ENCODE measurements at places on chromosomes 2 and 18.

- no peak for DNase-seq
Observed at GRCh38 chr2:202261531-202261930, 4.0 kb upstream of the NOP58 start.

GRCh38 chr2:19810148-19810547 lies 91.6 kb downstream of the TTC32 start:
- no peak for DNase-seq

GRCh38 chr18:27921392-27921791 lies 255.5 kb downstream of the CDH2 start:
- DNase-seq: no peak

DNA sequence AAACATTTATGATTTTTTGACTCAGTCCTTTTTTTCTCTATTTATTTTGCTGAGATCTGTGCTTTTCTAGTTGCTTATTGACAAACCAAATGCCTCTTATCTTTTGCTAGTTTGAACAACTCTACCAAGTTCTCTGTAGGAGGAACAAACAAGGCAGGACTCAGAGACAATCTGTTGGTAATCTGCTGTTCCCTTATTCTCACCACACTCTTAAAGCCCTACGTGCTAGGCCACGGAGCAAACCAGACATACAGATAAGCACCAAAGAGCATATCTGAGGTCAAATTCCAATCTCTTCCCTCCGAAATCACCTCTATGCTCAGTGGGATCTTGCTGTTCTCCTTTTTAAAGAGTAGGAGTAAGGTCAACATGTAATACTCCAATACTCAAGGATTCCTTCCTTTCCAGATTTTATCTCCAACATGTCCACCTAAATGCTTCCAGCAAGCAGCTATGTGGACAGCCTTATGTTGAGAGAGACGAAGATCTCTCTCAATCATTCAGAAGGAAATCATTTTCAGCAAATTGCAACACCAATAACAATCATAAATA lies 18.4 kb downstream of the FN1 start:
- DNase-seq: no peak

DNA sequence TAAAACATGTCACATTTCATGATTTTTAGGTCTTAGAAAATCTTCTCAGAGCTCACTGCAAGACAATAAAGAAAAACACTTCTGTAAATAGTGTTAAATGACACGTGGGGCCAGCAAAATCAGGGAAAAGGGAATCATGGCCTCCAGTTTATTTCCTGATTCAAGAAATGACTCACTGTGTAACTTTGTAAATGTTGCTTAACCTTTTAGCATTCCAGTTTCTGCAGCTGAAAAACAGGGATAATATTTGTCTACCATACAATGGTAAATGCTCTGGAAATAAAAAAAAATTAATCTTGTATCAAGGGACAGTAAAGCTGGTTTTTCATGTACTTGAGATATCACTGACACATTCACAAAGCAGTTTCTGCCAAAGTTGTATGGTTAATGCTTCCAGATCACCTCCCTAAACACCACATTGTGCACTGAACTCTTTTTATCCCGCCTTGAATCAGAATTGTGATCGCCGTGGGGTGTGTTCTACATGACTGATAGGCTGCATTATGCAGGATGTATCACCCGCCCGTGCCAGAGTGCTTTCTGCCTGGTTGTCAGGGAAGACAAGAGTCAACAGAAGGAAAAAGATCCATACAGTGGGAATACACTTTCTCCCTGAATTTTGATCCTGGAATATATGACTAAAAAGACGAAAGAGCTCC lies 238.8 kb downstream of the IKZF2 start:
- DNase-seq: no peak

DNA sequence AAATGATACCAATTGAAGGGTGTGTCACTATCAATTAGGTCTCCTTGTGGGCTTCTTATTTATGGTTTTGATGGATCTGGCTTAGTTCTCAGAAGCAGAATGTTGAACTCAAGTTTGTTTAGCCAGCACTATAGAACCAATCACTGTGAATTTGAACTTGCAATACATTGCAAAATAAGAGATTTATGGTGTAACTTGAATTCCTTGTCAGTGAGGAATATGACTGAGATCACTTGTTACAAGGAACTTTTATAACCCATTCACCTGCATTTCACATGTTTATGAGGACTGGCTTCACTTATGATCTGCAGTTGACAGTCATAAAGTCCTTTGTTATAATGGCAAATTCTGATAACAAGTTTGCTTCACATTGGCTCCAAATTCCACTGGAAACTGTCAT lies 9.8 kb downstream of the GATA6 start:
- DNase-seq: no peak

DNA sequence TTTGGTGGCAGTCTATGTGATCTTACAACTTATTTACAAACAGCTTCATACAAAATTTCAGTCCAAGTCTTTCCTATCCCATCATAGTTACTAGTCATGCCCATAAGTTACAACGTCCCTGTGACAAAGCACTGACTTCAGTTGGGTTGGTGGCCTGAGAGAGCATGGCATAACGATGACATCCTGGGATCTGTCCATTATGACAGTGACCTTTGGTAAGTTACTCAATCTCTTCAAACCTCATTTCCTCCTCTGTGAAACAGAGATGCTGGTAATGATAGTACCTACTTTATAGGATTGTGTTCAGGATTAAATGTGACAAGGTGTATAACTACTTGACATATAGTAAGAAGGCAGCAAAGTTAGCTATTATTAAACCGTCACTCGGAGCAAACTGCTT lies 55.4 kb upstream of the ATP5MC3 start:
- no peak for DNase-seq

DNA sequence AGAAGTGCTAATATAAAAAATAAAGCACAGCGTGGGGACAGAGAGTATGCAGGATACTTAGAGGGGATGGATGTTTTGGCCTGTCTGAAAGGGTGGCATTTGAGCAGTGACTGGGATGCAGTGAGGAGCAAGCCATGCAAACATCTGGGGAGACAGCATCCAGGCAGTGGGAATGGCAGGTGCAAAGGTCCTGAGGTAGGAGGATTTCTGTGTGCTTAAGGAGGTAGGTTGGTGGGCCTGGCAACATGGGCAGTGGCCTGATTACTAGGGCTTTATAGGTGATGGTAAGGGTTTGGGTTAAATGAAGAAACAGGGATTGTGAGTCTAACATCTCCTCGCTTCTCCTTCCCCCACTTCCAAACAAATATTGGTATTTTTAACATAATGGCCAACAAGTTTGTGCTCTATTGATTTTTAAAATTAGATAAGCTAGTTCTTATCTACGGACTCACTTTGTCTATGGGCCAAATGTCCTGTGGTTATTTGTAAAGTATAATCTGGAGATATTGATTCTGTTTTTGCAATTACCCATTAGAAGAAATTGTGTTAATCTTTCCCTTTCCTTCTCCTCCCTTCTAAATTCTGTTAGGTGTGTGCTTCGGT lies 2.4 kb downstream of the AOX1 start:
- DNase-seq: no peak

DNA sequence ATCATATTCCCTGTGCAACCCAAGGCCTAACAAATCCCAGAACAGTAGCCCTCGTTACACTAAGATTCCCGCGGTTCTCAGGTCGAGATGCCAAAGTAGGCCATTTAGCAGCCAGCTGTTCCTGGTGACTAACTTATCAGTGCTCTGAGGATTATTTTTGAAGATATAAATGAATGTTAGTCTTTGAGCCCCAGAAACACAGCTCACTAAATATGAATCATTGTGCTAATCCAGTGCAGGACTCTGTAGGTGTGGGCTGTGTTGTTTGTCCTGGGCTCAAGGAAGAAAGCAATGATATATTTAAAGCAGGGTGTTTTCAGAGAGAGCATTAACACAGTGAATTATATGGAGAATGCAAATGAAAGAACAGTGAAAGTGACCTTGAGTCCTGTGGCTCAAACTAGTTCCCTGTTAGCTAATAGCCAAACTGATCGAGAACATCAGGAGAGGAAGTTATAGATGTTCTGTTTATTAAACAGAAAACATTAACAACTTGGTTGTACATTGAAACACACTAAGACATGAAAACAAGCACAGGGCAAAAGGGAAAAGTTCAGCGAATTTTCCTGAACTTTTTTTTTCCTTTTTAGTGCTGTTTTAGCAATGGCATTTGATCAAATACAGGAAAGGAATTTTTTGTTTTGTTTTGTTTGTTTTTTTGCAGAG lies 228.3 kb downstream of the RNF152 start:
- no peak for DNase-seq

- DNase-seq: peak; percentile 37
Observed at GRCh38 chr2:233857511-233858141, 3.3 kb upstream of the HJURP start.

DNA sequence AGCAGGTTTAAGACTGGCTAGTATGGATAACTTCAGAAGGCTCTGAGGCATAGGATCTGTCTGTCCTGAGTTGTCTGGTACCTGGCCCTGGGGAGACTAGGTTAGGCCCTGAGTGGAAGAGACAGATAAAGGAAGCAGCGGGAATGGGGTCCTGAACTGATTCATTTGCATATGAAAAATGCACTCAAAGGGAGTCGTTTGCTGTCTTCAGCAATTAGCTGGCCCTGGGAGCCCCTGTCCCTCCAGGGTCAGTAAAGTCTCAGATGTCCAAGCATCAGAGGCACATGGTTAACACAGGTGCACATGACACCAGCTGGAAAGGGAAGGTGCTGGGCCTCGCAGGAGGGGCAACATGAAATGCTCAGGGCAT lies 172.4 kb downstream of the ACOXL start:
- no peak for DNase-seq

DNA sequence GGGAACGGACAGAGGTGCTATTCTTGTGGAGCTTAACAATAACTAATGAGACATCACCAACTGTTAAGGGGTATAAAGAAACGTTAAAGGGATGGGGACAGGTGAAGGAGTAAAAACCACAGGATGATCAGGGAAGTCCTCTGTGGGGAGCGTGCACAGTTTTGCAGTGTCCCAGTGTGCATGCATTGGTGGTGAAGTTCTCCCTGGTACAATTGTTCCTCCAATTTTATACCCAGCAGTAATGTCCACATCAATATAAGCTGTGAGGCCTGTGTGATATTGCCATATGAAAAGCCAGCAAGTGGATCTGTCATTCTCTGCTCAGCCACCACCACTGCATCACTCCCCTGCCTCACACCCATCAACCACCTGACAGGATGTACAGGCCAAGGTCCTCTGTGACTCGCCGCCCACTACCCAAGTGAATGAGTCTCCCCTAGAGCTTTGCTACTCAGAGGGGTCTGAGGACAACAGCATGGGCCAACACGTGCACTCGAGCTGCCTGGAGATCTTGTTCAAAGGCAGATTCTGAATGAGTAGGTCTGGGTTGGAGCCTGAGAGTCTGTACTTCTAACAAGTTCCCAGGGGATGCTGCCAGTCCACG lies 4.6 kb downstream of the MLPH start:
- DNase-seq: no peak

GRCh38 chr2:157304811-157305722 lies 20.6 kb downstream of the ERMN start:
- DNase-seq: no peak

DNA sequence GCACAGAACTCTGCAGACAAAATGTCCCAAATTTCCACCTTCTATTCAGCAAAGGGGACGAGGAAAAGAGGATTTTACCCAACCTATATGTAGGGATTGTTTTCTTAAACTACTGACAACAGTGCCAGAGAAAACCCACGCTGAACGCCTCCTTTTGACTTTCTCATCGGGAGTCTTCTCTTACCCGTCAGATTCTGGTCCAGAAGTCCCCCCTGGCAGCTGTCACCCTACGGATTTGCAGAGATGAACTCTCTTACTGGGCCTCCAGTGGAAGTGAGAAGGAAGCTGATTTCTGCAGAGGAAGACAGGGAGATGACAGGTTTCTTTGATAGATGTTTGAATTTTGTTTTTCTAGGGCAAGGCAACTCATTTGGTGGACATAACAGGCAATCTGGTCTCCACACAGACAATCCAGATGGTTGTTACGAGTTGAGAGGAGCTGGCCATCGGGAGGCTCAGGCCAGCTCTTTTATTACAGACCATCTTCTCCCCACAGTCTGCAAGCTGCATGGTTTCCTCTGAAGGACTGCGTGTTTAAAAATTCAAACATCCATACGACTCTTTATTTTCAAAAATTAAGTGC lies 804.3 kb downstream of the RNF144A start:
- DNase-seq: no peak

DNA sequence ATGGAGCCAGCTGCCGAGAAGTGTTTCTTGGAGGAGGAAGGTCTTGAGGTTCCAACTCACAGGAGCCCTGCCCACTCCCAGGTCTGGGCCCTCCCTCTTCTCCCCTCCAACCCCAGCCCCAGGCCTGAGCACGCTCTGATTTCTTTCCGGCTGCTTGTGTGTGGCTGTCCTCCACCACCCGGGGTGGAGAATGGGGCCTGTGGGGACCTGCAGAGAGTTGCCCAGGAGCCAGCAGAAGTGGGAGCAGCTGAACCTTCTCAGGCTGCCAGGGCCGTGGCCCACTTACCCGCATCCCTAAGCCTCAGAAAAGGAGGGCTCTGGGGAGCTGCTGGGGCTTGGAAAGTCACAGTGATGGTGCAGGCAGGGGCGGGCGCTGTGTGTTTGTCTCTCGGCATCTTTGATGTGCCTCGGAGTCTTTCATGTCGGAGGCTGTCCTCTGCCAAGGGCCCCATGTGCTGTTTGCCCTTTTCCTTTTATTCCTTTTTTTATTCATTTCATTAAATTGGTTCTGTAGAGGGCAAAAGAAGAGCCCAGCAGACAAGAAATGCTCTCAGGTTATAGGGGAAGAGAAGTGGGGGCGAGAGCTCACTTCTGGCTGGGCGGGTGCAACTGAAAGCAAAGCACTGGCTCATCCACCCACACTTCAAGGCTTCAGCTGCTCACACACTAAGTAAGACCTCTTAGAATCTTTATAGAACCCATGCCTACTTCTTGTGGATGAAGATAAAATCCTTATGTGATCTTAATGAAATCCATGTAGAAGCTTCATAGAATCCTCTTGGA lies 52.5 kb downstream of the SDC1 start:
- no peak for DNase-seq

GRCh38 chr2:167534443-167534842 lies 646.2 kb downstream of the XIRP2 start:
- no peak for DNase-seq

GRCh38 chr2:16650287-16651249 lies 15.1 kb downstream of the CYRIA start:
- DNase-seq: peak; percentile 50

DNA sequence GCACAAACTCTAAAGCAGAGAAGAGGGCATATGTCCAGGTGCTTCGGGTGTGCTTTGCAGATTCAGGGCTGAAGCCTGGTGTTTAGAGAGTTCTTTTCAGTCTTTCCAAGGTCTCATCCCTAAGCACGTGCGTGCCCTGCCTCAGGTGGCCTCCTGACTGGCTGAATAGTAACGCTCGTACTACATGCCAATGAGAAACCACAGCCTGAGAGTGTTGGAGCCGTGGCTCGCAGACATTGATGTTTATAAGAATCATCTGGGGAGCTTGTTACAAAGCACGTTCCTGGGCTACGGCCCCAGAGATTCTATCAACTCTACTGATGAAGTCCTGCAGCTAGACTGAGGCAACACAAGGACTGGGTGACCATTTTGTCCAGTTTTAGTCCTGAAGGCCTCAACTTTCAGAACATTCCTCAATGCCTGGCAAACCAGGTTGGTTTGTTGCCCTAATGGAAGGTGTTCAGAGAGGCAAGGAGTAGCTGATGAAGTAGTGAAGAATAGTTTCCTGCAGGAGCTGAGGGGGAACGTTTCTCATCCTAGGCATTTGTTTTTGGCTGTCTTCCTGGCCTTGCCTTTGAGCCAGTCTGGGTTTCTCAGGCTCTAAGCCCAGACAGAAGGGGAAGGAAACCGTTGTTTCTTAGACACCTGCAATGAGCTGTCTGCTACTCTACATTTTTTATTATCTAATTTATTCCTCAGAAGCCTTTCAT lies 31.5 kb upstream of the HAAO start:
- no peak for DNase-seq

- no peak for DNase-seq
Observed at GRCh38 chr2:72172478-72172877, 24.8 kb upstream of the CYP26B1 start.
